ENCODE measurements at places on chromosomes 1 and 21.

DNA sequence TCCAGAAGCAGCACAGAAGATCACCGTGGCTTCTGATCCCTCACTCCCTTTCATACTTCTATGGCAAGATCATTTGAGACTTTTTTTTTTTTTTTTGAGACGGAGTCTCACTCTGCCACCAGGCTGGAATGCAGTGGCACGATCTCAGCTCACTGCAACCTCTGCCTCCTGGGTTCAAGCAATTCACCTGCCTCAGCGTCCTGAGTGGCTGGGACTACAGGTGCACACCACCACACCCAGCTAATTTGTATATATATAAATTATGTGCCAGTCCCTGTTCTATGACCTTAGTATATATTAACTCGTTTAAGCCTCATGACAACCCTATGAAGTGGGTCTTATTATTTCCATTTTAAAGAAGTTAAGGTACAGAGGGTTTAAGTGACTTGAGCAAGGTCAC is 298.5 kb downstream of the VAV3 start:
- no peak for DNase-seq

DNA sequence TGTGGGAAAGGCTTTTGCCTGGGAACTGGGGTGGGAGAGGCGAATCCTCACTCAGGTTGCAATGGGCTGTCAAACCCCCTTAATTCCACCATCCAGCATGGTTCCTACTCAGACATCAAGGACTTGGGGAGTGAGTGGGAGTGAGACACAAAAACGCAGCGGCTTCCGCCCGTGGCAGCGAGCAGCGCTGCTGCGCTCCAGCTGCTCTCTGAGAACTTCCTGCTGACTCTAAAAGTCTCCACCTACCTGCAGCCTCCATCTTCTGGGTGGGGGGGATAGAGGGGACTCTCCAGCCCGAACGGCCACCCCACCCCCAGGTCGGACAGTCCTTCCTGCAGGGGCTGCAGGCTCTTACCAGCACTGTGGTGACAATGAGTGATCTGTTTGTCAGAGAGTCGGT is 184.4 kb downstream of the GRIK3 start:
- DNase-seq: no peak

GRCh38 chr1:178538192-178538916 is 25.4 kb downstream of the TEX35 start:
- DNase-seq: no peak

GRCh38 chr1:168045311-168045710 is 91.4 kb downstream of the GPR161 start:
- no peak for DNase-seq

DNA sequence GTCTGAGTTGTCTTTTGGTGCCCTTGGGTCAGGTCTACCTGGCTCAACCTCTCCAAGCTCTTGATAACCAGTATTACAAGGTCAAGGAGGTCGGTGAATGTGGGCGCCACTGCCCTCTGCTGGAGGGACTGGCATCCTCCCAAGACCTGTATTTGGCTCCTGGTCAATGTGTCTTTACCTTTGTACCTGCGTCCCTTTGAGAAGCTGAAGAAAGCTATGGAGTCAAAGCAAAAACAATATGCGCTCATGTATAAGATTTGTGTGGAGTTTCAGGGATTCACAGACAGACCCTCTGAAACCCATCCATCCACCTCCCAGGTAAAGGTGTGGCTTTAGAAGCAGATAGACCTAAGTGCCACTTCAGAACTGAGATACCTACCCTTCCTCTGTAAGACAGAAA is 61.8 kb upstream of the NBL1 start:
- DNase-seq: peak; percentile 74

DNA sequence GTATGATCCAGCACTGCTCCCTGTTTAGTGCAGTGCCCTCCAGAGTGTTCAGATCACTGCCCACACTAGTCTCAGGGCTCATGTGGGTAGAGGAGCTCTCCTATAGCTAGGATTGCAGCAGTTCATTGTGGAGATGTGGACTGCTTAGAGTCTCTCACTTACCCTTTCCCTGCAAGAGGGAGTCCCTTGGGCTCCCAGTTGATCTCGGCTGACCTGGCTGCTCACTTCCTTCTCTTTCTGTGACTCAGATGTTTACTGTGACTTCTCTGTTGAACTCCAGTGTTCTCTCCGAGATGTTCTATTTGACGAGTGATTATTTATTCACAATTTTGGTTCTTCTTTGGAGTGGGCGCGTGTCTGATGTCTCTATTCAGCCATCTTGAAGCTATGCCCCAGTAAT is 141.9 kb downstream of the PTBP2 start:
- DNase-seq: peak; percentile 6

DNA sequence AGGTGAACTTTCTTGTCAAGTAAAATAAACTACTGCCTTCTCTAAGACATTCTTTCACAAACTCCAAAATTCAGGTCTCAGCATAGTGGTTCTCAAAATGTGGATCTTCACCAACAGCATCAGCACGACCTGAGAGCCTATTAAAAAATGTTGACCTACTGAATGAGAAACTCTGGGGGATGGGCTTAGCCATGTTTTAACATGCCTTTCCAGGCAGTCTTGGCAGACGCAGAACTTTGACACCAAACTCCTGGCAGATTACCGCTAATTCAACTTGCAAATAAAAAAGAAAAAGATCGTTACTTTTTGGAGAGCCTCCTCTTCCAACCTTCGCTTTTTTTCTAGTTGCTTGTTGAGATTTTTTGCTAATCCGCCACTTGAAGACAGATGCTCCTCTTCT is 35.1 kb downstream of the ARHGAP29 start:
- DNase-seq: no peak

- no peak for DNase-seq
Observed at GRCh38 chr1:1527092-1527816, 13.2 kb downstream of the TMEM240 start.

- no peak for DNase-seq
Observed at GRCh38 chr1:33696962-33697361, 166.9 kb upstream of the HMGB4 start.

DNA sequence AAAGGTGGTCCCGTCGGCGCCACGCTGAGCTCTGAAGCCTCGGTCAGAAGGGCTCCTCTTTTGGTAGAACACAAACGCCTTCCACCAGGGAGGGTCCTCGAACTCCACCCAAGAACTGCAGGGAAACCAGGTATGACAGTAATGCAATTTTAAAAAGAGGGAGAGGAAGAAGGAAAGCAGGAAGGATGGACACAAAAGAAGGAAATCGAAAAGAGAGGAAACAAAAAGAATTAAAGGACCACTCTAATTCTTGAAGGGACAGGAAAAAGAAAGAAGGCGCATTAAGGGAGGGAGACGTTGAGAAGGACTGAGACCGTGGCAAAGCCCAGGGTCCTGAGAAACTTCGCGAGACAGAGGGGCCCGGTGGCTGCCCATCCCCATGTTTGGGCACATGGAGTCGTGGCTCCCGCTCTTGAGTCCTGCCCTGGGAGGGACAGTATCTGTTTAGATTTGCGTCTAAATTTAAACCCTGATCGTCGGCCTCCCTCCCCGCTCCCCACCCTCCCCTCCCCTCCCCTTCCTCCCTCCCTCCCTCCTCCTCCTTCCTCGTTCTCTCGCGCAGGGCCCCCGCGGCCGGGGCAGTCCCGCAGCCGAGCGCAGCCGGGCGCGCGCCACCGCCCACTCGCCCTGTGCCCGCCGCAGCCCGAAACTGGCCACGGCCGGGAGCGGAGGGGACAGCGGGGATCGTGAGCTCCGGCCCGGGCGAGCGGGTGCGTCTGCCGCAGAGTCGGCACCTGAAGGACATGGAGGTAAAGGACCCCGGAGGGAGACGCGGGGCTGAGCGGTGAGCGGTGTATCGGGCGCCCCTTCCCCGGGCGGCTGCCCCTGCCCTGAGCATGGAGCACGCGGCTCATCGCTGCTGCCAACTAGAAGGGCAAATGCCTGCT is at the start of gene RCSD1:
Gene RCSD1, plus strand, starts transcription at position 552 of the 887 bp plus-strand sequence. Its CDS starts 192 bp downstream, at position 744.
- peak; percentile 86 for DNase-seq

- no peak for DNase-seq
Observed at GRCh38 chr1:171884475-171884874, 43.2 kb downstream of the DNM3 start.

DNA sequence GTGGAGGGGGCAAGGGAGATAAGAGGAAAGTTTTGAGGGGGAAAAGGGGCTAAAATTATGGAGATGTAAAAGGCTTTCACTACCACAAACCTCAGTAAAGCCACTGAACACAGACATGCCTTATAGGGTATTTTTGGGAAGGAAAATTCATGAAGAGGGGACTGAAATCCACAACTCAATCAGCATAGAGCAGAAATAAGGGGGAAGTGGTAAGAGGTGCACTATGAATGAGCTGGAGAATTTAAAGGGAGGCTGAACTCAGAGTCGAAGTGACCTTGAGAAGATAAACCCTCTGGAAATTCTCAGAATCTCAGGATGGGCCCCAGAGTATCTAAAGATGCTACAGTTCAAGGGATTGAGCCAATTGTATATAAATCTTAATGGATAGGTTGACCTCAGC is 15.3 kb downstream of the RHEX start:
- no peak for DNase-seq

GRCh38 chr1:67740543-67740942 is 55.5 kb downstream of the GADD45A start:
- no peak for DNase-seq

GRCh38 chr1:111436726-111437125 is 9.2 kb upstream of the OVGP1 start:
- DNase-seq: no peak

DNA sequence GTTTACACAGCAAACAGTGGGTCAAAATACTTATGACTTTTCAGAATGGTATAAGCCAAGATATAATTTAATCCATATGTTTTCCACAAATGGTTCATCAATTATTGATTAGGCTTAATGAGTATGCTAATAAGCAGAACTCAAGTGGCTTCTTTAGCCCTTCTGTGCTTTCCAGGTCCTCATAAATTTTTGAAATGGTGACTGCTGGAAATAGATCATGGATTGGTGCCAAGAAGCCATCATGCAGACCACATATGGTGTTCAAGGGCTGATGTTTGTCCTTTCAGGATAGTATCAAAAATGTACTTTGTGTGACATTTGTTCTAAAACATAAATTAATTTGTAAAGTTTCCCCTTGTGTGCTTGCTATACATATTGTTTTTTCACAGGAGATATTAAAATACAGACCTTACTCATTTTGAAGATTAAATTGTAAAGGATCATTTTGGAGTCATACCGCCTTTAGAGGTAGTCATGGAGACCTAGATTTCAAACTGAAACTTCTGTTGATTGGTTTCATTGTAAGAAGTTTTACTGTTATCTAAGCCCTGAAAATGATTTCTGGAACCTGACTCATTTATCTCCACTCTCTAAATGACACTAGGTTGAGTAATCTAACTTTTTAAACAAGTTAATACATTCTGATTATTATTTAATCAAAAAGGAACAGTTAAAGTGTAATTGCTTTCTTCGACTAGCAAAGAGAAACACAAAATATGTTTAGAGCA is 507.9 kb downstream of the PLA2G4A start:
- DNase-seq: no peak

DNA sequence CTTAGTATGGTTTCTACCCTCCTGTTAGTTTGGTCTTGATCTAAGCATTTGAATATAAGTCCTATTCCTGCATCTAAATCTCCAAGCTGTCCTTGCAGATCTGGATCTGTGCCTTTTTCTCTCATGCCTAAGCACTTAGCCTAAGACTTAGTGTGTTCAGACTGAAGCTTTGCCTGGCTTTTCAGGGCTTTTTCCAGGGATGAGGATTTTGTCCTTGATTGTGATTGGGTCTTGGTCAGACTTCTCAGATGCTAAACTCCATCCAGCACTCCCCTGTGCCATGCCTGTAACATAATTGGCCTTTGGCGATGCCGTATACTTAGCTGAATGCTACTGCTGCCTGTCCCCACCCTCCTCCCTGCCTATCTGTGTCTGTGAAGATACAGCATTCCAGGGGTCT is 98.1 kb upstream of the NRIP1 start:
- no peak for DNase-seq

Measured in NB4 (cell line).